GOT3 (cell line): ENCODE measurements at places on chromosomes 5 and 9.

DNA sequence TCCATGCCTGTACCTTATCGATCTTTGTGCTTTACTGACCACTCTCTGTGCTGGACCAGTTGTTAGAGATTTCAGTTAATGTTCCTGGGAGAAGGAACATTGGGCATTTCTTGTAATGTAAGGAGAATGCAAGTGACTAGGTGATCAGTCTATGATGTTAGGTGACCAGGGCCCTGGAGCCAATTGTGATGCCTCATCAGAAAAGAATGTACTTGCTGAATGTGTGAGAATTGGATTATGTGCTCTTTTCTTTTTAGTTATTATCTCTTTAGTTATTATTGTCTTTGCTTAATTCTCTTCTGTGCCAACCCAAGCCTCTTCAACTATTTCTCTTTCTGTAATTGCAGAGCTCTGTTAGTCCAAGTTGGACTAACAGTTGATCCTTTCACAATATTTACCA lies 92.9 kb downstream of the LRRC70 start:
- no peak for DNase-seq

DNA sequence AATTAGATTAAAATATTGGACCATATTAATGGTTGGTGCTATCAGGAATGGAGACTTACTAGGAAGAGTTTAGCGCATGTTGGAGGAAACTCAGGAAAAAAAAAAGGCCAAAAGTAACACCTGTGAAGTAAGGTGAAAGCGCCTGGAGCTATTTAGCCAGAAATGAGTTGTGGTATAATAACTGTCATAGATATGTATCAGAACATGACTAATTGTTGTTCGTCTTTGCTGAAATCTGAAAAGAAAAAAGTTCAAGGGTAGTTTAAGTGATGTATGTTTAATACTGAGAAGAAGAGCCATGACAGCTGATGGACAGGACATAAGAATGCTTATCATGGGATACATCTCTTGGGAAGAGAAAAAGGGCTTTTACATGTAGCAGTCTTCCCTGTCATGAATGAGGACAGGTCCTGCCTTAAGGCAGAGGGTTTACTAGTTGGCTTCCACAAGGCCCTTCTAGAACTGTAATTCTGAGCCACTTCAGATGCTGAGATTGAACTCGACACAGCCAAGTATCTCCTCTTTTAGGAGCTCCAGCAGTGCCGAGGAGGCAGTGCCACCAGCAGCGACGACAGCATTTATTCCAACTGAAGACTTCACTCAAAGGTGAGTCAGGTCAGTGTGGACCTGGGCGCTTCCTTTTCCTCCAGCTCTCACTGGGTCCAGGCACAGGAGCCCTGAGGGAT lies 940 bp upstream of the CAMK4 start:
- DNase-seq, result no peak

DNA sequence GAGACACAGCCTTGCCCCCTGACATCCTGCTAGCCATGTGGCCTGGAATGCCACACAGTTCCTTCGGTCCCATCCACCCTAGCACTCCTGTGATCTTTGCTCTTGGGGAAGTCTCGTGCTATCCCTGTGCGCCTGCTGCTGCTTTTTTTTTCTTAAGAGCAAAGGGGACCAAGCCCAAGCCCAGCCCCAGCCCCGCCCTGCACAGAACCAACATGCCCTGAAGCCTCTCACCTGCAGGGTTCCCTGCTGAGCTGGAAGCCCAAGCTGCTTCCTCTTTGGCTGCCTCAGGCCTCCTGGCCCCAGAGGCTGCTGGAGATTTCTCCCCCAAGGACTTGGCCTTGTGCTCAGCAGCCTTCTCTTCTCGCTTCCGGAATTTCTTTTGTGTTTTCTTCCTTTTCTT lies 1.8 kb downstream of the SURF6 start:
- no peak for DNase-seq

GRCh38 chr5:68268101-68268851 lies 52.7 kb downstream of the PIK3R1 start:
- DNase-seq, result no peak

GRCh38 chr5:141186897-141187512 lies at the start of gene PCDHB9:
TSS of gene PCDHB9 (plus strand) at chr5:141187161. CDS start at chr5:141187319, 158 bp downstream.
- no peak for DNase-seq

DNA sequence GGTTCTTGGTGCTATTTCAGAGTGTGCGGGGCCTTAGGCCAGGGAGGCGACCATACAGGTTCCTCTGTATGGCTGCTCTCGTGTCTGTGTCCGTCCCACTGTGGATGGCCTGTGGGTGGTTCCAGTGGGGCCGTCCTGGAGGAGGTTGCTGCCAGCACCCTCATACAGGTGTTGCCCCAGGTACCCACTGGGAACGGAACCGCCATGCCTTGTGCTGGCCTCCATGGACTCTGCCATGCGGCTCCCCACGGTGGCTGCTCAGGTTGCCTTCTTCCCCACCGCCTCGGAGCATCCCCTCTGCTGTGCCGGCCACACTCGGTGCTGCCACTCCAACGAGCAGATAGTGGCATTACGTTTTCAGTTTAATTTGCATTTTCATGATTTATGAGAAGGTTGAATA lies 129.3 kb upstream of the CACNA1B start:
- no peak for DNase-seq

GRCh38 chr5:145429170-145429569 lies 406.0 kb downstream of the PRELID2 start:
- no peak for DNase-seq

GRCh38 chr5:18987101-18987500 lies 1000.9 kb downstream of the CDH18 start:
- no peak for DNase-seq

DNA sequence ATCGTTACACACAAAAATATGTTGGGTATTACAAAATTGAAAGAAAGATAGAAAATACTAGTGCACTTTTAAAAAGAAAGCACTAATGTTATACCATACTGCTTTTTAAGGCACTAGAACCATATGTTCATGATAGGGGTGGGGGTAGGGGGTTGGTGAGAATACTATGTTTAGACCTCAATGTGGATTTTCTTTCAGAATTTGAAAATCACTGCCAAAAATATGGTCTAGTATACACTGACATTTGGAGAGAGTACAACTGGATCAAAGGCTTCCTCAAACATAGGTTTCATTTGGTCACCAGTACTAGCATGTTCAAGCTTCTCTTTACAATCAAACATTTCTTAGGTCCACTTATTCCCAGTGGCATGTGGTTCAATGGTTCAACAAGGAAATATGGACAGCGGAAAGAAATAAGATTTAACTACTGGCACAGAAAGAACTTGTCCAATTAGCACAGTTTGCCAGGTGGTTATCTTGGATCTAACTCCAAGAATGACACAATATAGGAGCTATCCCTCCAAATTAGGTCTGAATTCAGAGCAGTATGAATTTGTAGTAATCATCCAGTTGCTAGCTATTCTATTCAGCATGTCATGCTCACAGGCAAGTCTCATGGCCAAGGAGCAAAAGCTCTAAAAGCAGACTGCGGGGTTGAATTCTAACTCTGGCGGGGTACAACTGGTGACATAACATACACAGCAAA lies 139.3 kb downstream of the SLC24A2 start:
- no peak for DNase-seq

- no peak for DNase-seq
These were observed 100.9 kb downstream of the F2RL2 start for GRCh38 chr5:76522103-76522935.

GRCh38 chr9:101232405-101232977 lies 152.3 kb downstream of the BAAT start:
- DNase-seq, result no peak

DNA sequence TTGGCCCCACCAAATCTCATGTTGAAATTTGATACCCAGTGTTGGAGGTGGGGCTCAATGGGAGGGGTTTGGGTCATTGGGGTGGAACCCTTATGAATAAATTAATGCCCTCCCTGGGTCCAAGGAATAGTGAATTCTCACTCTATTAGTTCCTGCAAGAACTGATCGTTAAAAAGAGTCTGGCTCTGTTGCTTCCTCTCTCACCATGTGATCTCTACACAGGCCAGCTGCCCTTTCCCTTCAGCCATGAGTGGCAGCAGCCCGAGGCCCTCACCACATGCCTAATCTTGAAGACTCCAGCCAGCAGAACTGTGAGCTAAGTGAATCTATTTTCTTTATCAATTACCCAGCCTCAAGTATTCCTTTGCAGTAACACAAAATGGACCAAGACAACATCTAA lies 106.0 kb downstream of the CAAP1 start:
- DNase-seq, result no peak

- DNase-seq, result no peak
These were observed 127.6 kb upstream of the SLC1A3 start for GRCh38 chr5:36478646-36479317.

GRCh38 chr5:195401-196160 lies 4.3 kb downstream of the LRRC14B start:
- no peak for DNase-seq

DNA sequence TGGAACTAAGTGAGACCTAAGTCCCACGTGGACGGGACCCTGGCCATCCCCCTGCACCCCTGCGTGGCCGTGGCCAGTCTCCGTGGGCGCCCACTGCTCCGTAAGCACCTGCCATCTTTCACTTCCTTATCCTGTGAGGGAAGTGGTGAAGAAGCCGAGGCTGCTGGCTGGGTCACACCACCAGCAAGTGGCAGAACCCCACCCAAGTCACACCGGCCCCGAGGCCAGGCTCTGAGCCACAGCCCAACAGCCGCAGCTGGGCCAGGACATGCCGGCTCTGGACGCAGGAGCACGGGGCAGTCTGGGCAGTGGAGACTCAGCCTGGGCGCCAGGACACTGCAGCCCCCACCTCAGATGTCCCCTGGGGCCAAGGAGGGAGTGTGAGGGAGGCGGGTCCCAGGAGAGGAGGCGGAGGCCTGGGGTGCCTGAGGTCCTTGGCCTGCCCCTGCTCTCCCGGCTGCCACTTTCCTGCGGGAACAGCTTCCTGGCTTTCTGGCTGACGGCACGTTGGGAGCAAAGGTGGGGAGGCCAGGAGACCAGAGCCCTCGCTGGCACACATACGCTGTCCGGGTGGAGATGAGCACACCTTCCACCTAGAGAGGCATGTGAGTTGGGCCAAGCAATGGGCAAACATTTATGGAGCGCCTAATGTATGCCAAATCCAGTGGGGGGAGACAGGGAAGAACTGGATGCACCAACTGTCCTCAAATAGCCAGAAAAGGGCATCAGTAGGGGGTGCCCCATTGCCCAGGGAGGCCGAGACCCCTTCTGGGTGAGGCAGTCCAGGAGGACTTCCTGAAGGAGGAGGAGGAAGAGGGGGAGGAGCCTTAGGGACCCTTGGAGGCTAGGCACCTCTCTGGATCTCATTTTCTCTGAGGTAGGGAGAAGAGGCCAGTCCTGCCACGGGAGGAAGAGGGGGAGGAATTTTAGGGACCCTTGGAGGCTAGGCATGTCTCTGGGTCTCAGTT lies 43.9 kb upstream of the EGFL7 start:
- DNase-seq, result no peak

DNA sequence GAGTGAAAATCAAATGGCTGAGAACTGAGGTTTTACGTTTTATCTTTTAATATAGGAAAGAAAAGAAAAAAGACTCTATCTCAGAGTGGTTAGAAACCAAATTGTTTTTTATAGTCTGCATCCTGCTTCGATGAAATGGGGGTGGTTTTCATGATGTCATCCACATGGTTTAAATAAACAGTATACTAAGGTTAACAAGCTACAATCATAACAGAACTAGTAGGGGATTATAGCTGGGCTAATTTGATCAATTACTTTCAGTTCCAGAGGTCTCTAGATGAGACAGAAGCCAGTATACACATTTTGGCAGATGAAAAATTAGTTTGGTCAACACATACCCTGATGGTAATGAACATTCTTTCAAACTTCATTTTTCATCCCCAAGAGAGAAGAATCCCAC lies 106.3 kb upstream of the SNX2 start:
- no peak for DNase-seq

- DNase-seq, result no peak
These were observed 305.5 kb downstream of the ZSWIM6 start for GRCh38 chr5:61637566-61637965.
